ENCODE measurements at places on chromosomes 7 and 10.

- peak; percentile 65 for DNase-seq
Observed at GRCh38 chr10:100370714-100371481, 23.9 kb downstream of the SCD start.

- DNase-seq, result no peak
Observed at GRCh38 chr10:113431398-113432160, 121.3 kb upstream of the HABP2 start.

DNA sequence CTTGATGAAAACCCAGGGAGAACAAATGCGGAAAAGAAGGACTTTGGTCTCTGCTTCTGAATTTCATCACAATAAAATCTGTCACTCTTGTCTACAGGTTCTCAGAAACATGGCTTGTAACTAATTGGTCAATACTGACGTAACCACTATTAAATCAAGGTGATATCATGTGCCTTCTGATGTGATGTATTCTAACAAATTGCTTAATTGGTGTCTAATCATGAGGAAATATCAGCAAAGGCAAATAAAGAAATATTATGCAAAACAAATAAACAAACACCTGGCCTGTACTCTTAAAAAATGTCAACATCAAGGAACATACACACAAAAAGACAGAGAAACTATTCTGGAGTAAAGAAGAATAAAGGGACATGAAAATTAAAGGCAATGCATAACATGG lies 1165.0 kb downstream of the NXPH1 start:
- DNase-seq, result no peak

- DNase-seq, result no peak
Observed at GRCh38 chr10:68084469-68084868, 9.4 kb upstream of the HERC4 start.

All from CD4-positive, alpha-beta T cell treated with Interleukin-17A for 1 hour (primary cell).